ENCODE measurements at places on chromosomes 2 and 18.

GRCh38 chr2:202624133-202624532 lies 10.6 kb upstream of the FAM117B start:
- no peak for DNase-seq

- no peak for DNase-seq
These were observed 33.6 kb downstream of the RNMT start for GRCh38 chr18:13760047-13760446.

DNA sequence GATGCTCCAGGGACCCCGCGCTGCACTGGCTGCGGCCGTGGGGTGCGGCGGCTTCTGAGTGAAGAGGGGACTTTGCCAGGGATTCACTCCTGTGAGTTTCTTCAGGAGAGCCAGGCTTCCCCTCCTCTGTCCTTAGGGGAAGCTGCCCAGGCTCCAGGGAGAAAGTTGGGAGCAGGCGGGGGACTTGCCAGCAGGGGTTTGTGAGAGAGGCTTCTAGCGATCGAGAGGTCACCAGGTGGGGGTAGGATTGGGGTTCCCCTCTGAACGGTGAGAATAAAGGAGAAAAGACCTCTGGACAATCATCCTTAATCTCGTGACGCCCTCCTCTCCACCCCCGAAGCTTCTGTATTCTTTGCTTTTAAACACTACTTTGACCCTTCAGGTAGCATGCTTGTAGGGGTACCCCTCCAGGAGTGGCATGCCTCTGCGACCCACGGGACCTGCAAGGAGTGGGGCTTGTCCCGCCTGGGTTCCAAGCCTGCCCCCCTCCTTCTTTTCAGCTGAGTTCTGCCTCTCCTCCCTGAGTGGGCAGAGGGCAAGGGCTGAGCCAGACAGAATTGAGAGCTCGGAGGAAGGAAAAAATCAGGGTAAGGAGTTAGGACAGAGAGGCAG lies 601 bp downstream of the PROKR1 start:
- no peak for DNase-seq

GRCh38 chr18:72922895-72923294 lies 55.1 kb upstream of the NETO1 start:
- no peak for DNase-seq

- DNase-seq, result no peak
These were observed 154.5 kb downstream of the AGPS start for GRCh38 chr2:177547122-177547521.

- peak; percentile 3 for DNase-seq
These were observed 1.1 kb upstream of the LINC00305 start for GRCh38 chr18:64149916-64150438.

GRCh38 chr2:133253793-133254192 lies 314.5 kb downstream of the NCKAP5 start:
- no peak for DNase-seq

DNA sequence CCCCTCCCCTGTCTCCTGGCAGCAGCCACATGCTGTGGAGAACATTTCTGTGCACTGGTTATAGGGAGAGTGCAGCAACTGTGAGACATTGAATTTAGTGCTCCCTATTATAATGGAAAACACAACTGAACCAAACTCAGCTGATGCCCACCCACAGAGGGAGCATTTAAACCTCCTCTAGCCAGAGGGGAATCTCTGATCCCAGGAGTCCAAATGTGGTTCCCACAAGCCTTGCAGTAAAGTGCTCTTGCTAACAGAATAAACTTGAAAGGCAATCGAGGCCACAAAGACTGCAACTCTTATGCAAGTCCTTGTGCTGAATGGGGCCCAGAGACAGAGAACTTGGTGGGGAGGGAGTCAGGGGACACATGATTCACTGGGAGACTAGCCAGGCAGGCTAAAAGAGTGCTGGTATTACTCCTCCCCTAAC lies 638.8 kb upstream of the VRK2 start:
- DNase-seq, result no peak

DNA sequence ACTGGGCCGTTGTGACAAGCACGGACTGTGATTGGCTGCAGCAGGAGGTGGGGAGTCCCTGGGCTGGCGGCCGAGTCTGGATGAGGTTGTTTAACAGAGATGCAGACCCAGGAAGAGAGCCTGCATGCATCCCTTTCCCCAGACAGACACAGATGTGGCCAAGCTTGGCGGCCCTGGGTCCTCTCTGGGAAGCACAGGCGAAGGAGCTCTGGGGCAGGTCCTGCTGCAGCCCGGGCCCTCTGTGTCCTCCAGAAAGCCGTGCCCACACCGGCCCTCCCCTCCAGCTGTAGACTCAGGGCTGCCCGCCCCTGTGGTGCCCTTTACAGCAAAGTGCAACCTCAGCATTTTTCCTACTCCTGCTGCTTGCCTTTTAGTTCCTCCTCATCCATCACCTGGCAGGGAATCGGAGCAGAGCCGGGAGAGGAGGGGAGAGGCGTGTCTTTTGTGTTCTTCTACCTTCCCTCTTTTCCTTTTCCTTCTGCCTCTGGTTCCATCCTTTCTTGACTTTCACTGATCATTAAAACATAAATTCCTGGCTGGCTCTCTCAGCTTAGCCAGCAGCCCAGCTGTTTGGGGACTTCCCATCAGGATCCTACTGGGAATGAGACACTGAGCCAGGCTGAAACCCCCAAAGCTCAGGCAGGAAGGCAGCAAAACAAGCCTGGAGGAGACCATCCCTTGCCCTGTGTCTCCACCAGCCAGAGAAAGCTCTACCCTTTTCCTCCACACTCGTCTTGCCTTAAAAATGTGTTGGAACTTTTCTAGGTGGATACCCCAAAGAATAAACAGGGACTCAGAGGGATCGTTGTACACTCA lies 75.0 kb downstream of the CTIF start:
- no peak for DNase-seq

GRCh38 chr2:54603796-54604195 lies 119.7 kb upstream of the EML6 start:
- DNase-seq, result no peak

- DNase-seq, result no peak
These were observed 176.0 kb downstream of the UXS1 start for GRCh38 chr2:106018141-106018540.

DNA sequence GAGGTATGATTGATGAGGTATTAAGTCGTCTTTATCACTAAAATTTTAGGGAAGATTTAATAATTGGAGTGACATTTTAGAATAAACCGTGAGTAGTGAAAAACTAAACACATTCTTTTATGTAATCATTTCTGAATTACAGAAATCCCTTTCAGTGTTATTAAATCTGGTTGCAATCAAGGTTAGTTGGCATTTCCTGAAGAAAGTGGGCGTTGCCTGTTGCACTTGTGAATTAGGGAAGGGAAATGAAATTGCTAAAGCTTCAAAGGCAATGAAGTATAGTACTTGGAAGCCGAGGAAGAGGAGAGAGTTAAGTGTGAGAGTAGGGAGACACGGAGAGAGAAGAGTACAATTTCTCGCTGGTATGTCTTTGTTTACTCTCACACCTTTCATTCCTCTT lies 274.5 kb downstream of the SLC8A1 start:
- no peak for DNase-seq

DNA sequence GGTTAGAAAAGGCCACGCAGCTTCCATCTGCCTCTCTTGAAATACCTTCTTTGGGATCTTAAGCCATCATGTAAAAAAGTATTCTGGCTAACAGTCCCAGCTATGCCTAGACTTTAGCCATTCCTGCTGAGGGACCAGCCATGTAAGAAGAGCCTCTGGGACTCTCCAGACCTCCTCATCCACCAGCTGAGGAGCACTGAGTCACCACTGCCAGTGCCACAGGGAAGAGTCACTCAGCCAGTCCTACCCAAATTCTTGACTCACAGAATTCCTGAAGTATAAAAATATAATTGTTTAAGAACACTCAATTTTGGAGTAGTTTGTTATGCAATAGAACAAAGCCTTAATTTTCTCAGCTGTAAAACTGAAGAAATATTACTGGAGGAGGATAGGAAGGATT lies 436.7 kb downstream of the ZEB2 start:
- no peak for DNase-seq

GRCh38 chr2:60821587-60822302 lies 59.6 kb upstream of the REL start:
- DNase-seq, result no peak

DNA sequence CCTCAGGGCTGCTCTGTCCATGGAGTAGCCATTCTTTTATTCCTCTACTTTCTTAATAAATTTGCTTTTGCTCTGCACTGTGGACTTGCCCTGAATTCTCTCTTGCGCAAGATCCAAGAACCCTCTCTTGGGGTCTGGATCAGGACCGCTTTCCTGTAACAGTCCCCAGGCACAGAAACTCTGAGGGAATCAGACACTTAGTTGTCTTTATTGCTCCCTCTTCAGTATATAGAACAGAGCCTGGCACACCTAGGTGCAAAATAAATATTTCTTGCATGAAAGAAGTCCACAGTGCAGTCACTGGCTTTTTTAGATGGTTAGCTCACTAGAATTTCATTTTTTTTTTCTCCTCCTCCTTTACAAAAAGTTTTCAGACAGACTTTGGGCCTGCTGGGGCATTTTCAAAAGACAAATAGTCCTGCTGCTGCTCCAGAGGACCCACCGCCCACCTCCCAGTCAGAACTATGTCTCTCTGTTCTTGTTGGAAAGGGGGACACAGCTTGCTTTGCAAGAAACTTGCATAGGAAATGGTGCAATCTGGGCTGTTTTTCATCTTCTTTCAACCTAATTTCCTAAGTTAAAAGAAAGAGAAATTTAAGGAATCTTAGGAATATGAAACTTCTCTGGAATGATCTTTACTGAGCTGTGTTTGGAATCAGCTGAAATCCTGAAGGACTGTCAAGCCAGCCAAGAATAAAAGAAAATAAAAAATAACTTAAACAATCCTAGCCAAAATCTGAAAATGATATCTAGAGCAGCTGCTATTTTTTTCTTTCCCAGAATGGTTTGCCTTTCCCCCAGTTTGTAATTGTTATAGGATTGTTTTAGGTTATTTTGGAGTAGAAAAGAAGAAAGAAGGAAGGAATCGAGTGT lies 31.7 kb upstream of the MAP4K3 start:
- no peak for DNase-seq

DNA sequence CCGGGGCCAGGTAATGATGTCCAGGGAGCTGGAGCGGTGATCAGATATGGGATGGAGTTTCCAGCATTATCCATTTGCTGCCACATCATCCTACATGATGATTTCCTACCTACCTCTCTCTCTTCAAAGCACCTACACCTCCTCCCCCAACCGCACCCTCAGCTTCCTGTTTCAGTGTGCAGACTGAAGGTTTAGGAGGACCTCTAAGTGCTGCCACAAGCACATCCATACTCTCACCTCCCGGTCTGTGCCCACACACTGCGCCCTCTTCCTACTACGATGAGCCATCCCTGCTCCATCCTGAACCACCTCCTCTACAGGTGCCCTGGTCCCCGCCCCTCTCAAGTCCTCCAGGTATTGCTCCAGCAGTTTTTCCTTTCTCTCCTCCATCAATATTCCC lies 123.7 kb downstream of the ALPK2 start:
- DNase-seq, result no peak

DNA sequence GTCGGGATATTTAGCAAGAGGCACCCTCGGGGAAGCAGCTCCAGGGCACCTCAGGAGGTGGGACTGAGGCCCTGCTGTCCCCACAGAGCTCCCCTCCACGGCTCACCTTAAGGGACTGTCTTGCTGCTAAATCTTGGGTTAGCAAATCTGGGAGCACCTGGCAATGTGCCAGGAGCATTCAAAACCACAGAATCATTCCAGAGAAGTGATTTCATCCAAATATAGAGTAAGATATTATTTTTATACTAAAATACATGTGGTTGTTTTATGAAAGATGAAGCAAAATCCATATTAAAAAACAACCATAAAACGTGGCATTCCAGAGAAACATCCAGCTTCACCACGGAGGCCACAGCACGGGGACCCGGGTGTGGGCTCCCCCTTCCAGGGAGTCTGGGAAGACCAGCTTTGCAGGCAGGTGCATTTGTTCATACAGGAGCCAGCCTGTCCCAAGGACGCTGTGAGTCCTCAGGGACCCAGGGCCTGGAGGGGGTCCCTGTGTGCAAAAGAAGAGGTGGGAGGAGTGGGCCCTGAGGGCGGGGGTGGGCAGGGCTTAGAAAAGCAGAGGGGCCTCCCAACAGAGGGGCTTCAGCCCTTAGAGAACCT lies 16.3 kb downstream of the HS1BP3 start:
- no peak for DNase-seq

DNA sequence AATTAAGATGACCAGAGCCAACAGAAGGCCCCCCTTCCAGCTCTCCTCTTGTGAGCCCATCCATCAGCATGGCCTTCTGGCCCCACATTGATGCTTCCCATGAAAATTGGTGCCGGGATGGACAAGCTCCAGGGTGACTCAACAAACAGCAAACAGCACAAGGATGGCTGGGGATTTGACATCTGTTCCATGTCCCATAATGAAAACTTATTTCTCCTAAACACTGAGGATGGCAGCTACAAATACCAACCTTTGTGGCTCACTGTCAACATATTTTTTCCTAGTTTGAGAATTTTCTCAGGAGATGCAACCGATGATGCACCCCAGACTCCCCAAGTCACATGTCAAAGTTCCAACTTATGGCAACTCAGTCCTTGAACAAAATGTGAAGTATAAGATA lies 169.6 kb upstream of the SIX2 start:
- no peak for DNase-seq

- no peak for DNase-seq
These were observed 483.3 kb downstream of the PLCL1 start for GRCh38 chr2:198287706-198288105.

DNA sequence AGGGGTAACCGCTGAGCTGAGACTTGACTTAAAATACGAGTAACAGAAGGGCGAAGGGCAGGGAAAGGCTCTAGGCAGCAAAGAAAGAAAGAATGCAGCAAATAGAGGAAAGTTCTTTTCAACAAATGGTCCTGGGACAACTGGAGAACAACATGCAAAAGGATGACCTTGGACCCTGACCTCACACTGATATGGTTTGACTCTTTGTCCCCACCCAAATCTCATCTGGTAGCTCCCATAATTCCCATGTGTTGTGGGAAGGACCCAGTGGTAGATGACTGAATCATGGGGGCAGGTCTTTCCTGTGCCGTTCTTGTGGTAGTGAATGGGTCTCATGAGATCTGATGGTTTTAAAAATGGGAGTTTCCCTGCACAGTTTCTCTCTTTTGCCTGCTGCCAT lies 33.9 kb downstream of the ST3GAL5 start:
- no peak for DNase-seq

- no peak for DNase-seq
These were observed 26.2 kb upstream of the LRRTM1 start for GRCh38 chr2:80330527-80331450.

DNA sequence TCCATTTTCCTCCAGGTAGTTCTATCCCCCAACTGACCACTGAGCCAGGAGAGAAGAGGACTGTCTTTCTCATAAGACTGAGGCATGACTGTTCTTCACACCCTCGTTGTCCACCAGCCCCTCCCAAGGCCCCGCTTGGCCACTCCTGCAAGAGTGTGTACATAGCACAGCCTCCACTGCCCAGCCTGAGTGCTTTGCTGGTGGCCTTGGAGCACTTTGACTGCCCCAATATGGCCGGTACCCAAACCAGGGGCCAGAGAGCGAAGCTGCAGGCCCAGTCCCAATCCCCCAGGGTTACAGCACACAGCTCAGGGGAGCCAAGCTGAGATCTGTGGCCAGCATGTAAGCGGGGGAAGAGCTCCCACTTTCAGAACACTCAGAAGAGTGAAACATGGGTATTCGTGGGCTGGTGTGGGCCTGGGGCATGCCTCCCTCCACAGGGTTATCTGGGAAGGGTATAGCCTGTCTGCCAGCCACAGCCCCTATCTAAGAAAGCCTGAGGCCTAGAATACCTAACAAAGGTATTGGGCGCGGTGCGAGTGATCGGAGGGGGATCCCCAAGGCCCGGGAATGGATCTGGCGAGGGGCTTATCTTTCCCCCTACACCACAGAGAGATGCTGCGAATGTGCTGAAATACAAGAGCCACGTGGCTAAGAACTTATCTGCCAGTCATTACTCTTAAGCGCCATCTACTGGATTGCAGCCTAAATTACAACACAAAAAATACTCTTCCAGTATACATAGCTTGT lies 163.8 kb downstream of the WDPCP start:
- DNase-seq, result no peak

GRCh38 chr18:79458131-79458838 lies 62.6 kb downstream of the NFATC1 start:
- no peak for DNase-seq

Data from activated gamma-delta T cell (primary cell).